SJSA1 (cell line): ENCODE measurements at places on chromosomes 2 and 18. TPM values are rescaled to one million over a fixed set of nuclear protein-coding genes. Genes with fewer than 3 reads are reported as not detected.

The DCDC2C gene
- total RNA-seq: not detected in 2 replicates

The C2orf72 gene
- total RNA-seq: 0.41 TPM in 1 of 2 replicates, not detected in the other

GRCh38 chr2:104758199-104758620 lies 95.7 kb upstream of the POU3F3 start:
- no peaks in the 10 kb centered on the region for H3K27me3 ChIP-seq
- DNase-seq: no peak
- H3K4me1 ChIP-seq: peaks cover 9% of the 10 kb centered on the region
- H3K27ac ChIP-seq: no peak overlapping the region
- no peak overlapping the region for H3K4me3 ChIP-seq

DNA sequence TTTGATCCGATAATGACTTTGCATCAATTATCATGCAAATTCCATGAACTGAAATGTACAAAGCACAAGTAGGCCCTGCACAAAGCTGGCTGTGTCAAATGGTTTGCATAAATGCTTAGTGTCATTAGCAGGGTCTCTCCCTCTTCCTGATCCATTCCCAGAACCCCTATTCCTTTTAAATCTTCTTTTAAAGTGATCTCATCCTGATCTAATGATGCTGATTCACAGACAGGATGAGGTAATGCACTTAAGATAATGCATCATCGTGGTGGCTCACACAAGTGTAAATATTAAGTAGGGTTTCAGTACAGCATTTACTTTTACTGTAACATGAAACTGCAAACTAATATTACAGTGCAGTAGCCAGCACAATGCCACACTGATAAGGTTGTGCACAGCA lies 304.8 kb upstream of the SOX11 start:
- H3K4me3 ChIP-seq: no peak overlapping the region
- no peak overlapping the region for H3K27ac ChIP-seq
- no peaks in the 10 kb centered on the region for H3K36me3 ChIP-seq
- DNase-seq: no peak
- no peaks in the 10 kb centered on the region for H3K27me3 ChIP-seq

DNA sequence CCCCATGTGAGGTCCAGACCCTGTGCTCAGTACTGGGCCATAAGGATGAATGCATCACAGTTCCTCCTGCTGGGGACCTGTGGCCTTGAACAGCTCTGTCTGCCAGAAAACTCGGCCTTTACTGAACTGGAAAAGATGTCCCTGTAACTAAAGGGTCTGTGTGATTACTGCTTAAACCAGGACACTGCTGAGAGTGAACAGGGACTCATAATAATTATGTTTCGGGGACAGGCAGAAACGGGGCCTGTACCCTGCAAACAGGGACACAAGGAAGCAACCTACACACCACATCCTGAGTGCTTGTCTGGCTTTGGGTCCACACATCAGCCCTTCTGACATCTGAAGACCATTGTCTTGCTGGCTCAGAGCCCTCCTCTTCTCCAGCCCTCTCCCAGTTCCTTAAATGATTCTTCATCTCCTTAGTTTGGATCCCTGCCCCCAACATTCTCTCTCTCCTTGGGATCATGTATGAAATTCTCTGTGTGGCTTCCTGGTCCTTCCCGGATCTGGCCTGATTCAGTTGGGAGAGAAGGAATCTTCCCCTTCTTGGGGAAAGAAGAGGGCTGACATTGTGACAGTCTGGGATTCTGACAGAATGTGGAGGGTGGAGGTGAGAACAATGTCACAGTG lies 248.0 kb downstream of the MYCN start:
- no peak overlapping the region for H3K27ac ChIP-seq

DNA sequence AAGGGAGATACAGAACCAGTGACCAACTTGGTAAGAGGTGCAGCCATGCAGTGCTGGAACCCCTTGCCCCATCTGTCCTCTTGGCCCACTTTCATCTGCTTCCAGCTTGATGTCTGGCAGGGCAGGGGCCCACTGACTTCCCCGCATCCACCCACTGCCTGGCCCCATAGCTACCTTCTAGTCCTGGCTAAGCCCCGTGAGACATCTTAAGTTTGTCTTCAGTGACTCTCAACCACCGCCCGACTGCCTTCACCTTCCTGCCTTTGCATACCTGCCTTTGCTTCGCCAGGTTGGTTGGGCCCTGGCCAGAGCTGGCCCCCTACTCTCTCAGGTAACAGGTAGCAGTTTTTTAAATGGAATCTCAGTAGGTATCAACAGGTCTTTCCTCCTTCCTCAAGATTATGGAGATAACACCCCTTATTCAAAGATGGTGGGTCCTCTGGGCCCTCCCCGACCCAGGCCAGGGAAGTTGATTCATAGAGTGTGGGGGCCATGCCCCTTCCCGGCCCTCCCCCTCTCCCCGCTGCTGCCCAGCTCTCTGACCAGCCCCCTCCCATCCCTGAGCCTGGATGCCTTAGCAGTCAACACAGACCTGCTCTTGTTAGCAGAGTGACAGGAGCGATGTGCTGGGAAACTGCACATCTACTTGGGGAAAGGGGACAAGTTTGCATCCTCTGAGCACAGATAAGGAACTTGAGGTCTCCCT lies 2.8 kb downstream of the ARID5A start:
- H3K4me3 ChIP-seq: no peak overlapping the region
- no peak overlapping the region for H3K27ac ChIP-seq
- peaks cover 6% of the 10 kb centered on the region; the same call in 1 of the 2 replicates for H3K36me3 ChIP-seq
- H3K27me3 ChIP-seq: no peaks in the 10 kb centered on the region
- DNase-seq: no peak

DNA sequence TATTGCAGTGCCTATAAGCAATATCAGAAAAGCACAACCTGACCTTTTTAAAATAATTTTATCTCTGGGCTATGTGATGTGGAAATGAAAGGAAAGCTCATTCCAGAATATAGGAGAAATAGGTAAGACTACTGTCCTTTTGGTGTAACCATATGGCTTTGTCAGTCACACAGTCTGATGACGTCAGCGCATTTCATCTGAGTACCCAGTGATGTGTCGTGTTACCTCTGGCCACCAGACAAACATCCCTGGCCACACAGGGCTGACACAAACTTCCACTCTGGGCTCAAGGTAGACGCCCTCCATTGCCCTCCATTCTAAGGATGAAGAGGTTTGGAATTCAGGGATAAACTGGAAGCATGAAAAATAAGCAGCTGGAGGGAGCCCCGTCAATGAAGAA lies 506.7 kb downstream of the CMPK2 start:
- H3K36me3 ChIP-seq: no peaks in the 10 kb centered on the region
- H3K27ac ChIP-seq: no peak overlapping the region

DNA sequence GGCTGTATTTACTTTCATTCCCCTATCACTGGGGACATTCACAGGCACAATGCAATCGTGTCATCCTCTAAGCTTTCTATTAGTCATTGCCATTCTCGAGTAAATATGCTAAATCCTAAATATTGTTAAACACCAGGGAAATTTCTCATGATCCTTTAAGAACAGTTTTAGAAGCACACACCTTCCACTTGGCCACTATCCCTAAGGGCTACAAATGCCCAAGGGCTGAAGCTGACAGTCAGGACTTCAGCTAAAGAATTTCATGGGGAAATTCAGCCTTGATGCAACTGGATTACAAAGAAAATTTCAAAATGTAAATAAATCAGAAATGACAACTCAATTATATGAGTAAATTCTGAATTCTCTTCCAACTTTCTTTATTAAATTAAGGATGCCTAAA lies 163.1 kb upstream of the PID1 start:
- no peak overlapping the region; the same call in 1 of the 2 replicates for H3K27ac ChIP-seq
- H3K27me3 ChIP-seq: no peaks in the 10 kb centered on the region
- no peak overlapping the region for H3K4me3 ChIP-seq
- DNase-seq: no peak
